ENCODE measurements at places on chromosomes 13 and 19. TPM values are rescaled to one million over a fixed set of nuclear protein-coding genes. Genes with fewer than 3 reads are reported as not detected.

KLK4 gene
- total RNA-seq: 1.4 TPM

IGFL2 gene
- total RNA-seq: 35.6 TPM

RHPN2 gene
- 4.1 TPM for total RNA-seq

UBE2L5 gene
- not detected for total RNA-seq

GSX1 gene
- not detected for total RNA-seq

GRCh38 chr19:41018736-41019290 is 27.7 kb downstream of the CYP2B6 start:
- no peak for DNase-seq

- no peak for DNase-seq
These were observed 7.5 kb upstream of the LRP3 start for GRCh38 chr19:33186431-33187182.

GRCh38 chr13:79722885-79723445 is 242.0 kb downstream of the NDFIP2 start:
- peak; percentile 58 for DNase-seq

DNA sequence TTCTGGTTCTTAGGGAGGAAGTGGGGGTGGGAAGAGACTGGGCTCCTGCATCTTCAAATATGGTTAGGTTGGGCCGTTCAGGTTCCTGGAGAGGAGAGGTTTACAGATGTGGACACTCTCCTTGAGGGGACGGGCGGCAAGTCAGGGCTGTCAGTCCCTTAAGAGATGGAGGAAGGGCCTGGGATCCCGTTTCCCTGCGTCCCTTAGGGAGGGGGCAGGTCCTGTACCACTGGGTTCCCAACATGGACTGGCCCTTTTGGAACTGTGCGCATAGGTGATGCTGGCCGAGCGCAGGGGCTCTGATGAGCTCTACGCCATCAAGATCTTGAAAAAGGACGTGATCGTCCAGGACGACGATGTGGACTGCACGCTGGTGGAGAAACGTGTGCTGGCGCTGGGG is 10.9 kb upstream of the CACNG7 start:
- no peak for DNase-seq

DNA sequence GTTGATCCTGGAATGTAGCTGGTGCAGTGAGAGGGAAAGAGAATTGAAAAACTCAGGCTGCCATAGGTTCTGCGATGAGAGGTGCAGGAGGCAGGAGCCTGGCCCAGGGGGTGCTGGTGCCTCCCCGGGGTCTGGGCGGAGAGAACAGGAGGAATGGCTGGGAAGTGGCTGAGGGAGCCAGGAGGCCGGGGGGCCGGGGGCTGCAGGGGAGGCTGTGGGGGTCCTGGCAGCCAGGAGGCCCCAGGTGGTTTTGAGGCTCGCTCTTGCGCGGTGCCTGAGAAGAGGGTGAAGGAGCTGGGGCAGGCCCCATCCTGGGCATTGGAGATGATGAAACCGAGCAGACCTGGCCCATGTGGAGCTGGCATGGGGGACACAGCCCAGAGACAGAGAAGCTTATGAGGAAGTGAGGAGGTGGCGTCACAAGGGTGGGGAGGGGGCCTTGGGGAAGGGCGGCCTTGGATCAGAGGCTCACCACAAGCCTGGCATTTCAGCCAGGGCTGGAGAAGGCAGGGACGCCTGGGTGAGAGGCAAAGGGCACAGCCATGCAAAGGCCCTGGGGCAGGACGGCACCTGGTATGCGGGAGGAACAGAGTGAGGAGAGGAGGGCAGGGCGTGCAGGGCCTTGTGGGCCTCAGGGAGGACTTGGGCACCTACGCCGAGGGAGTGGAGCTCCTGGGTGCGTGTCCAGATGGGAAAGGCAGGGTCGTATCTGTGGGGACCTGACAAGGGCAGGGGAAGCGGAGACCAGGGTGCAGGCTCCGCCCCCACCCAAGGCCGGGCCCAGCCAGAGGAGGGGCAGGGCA is 1.3 kb upstream of the TEKTIP1 start:
- no peak for DNase-seq

Measured in umbilical cord (tissue), 2 donors.